CD4-positive, alpha-beta T cell treated with Interleukin-17A for 4 hours (primary cell): ENCODE measurements at places on chromosomes 1 and 21.
A peak's percentile ranks its signal among the peaks of the same experiment; 100 is the strongest.

- DNase-seq, result peak; percentile 22
Measured at GRCh38 chr1:167676205-167676915, 45.4 kb upstream of the MPZL1 start.

- DNase-seq, result no peak
Measured at GRCh38 chr1:48048064-48048463, 50.9 kb upstream of the TRABD2B start.

GRCh38 chr1:31183927-31184554 is 55.6 kb downstream of the NKAIN1 start:
- peak; percentile 24 for DNase-seq

- no peak for DNase-seq
Measured at GRCh38 chr21:42618707-42619102, 34.7 kb upstream of the PDE9A start.

- DNase-seq, result no peak
Measured at GRCh38 chr1:239125027-239125426, 261.3 kb upstream of the CHRM3 start.

DNA sequence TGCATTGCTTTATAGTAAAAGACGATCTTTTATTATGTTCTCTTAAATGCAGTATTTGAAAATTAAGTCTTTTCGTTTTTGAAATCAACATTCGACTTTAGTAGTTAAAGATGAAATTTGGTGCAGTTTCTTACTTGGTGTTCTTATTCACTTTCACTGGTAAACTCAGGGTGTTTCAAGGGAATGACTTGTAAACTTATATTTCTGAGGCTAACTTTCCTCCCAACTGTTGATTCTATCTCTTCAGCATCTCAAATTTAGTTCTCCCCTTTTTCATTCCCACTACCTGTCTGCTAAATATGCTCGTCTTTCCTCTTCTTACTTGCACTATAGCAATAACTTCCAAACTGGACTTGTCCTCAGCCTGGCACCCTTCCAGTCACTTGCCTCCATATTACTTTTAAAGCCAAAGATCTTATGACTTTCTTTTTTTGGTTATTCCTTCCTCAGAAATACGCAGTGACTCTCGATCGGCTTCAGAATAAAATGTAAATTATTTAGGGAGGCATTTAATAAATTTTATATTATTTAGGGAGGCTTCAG is 988 bp downstream of the SLC35A3 start:
- no peak for DNase-seq

- no peak for DNase-seq
Measured at GRCh38 chr1:69191335-69191734, 376.4 kb upstream of the LRRC7 start.

GRCh38 chr1:182644886-182645285 is 39.5 kb downstream of the RGS8 start:
- no peak for DNase-seq

- DNase-seq, result no peak
Measured at GRCh38 chr1:2533365-2533764, 3.3 kb upstream of the HES5 start.

- no peak for DNase-seq
Measured at GRCh38 chr1:167166690-167167075, 54.0 kb upstream of the POU2F1 start.

- peak; percentile 3 for DNase-seq
Measured at GRCh38 chr21:42411891-42412635, 8.4 kb downstream of the UBASH3A start.

GRCh38 chr1:87226341-87226760 is 102.3 kb upstream of the LMO4 start:
- DNase-seq, result no peak

DNA sequence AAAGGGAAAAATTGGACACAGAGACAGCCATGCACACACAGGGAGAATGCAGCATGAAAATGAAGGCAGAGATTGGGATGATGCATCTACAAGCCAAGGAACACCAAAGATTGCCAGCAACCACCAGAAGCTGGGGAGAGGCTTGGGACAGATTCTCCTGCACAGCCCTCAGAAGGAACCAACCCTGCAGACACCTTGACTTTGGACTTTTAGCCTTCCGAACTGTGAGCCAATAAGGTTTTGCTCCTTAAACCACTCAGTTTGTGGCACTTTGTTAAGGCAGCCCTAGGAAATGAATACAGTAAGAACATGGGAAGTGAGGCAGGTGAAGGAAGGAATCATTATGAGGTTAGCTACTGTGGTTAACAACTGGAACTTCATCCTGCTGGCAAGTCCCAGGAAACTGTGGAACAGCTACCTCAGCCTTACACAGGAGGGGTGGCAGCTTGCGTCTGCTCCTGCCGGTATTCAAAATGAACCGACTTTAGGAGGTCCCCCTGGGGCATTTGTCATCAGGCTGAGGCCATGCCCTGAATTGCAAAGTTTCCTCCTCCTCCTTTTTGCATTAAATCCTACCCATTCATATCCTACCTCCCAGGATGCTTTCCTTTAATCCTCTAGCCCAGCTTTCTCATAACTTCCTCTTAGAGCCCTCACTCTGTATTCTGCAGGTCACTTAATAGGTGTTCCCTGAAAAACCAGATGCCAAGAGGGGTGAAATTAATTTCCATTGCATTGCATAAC is 15.4 kb downstream of the CD247 start:
- no peak for DNase-seq

DNA sequence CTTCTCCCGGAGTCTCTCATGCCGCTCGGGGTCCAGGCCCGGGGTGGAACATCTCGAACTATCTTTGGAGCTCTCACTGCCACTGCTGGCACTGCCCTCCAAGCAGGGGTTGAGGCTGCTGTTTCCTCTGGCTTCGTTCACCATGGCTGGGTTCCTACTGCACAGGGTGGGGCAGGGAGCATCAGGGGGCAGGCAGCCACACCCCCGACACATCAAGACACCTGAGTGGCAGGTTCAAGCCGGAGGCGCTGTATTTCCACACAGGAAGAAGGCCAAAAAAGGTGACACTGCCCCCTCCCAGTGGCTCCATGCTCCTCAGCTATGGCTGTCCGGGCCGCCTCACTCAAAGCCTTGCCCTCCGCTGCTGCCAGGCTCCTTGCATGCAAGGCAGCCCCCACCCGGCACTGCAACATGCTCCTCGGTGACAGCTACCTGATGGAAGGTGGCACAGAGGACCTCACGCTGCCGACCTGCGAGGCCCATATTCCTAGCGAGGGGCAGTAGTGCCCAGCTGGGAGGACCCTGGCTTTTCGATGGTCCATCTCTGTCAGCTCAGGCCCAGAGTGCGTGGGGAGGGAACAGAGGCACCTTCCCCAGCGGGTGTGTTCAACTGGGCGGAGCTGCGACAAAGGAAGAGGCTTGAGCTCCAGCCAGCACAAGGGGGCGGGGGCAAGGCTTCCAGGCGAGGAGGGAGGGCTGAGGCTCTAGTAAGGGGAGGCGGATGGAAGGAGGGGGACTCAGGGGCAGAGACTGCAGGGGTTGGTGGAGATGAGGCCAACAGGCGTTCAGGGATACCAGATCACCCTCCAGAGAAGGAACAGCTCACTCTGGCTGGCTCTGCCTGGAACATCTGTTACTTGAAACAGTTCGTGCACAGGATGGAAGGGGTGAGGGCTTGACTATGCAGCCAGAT is 2.5 kb downstream of the MTHFR start:
- peak; percentile 86 for DNase-seq

DNA sequence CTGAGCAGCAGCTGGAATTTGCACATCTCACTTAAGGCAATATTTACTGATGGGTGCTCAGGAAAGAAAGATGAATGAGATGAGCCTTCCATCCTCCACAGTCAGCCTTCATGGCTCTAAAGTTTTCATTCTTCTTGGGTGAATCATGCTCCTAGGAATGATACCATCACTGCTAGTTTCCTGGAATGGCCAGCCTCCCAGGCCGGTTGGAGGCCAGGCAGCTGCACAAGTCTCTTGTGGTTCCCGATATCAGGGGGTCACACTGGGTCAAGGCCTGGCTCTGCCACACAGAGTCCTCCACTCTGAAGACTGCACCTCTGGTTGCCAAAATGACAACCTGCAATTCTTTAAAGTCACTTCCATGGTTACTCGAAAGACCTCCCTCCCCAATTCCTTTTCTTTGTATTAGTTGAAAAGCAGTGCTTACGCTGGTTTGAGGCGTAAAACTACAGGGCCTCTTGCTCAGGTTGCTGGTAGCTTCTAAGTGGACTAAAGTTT is 46.2 kb upstream of the PALMD start:
- no peak for DNase-seq

- no peak for DNase-seq
Measured at GRCh38 chr1:59408608-59409240, 111.8 kb downstream of the FGGY start.

DNA sequence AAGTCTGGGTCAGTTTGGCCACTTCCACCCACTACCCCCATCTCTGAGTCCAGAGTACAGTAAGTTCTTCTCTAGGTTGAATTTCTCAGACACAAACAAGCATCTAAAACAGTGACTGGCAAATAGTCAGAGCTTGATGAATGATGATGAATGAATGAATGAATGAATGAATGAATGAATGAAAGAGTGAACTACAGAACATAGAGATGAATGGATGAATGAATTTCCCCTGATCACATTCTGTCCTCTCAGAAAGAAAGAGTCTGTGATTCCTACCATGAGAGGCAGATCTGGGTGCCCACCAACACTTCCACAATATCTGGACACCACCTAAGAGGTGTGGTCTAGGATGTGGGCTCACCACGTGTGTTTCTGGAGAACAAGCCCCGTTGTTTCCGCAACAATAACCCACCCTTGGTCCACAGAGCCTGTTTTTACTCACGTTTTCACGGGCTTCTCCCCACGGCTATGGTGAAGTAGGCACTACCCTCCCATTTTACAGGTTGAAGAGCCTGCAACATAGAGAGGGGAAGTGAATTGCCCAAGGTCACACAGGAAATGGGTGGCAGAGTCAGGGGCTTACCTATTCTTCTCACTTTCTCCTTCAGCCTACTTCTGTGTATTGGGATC is 40.2 kb upstream of the IFFO2 start:
- no peak for DNase-seq

- no peak for DNase-seq
Measured at GRCh38 chr21:42900446-42900845, 7.3 kb downstream of the NDUFV3 start.

DNA sequence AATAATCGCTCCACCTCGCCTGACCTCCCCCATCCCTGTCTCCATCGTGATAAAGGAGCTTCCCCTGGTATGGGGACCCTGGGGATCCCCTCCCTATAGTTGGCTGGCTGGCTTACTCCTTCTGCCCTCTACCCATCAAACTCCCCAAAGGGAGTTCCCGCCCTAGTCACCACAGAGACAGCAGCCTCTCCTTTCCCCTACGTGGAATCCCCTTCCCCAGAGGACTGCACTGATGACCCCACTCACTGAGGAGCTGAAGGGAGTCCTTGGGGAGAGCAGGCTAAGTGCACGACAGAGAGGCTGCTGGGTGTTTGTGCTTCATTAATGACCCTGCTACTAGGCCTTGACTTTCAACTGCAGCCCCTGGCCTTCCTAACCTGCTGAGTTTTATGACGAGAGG is 1.9 kb downstream of the CADM3 start:
- DNase-seq, result no peak

GRCh38 chr1:182811975-182812722 is 22.6 kb downstream of the NPL start:
- DNase-seq, result no peak

GRCh38 chr21:36966821-36967768 is 626 bp upstream of the HLCS start:
- no peak for DNase-seq

DNA sequence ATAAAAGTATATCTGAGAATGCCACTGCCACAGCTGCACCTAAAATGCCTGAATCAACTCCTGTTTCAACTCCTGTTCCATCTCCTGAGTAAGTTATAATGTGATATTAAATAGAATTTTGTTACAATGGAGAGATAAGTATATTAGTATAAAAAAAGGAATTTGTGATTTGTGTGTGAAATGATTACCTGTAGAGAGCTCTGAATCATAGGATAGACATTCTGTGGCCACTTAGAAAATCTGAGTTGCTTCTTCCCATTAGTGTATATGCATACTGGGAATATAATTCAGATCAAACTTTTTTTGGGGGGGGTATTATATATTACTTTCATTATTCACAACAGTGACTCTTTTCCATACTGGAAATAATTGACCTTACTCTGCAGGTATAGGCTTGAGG is 52.9 kb downstream of the SUCO start:
- no peak for DNase-seq

DNA sequence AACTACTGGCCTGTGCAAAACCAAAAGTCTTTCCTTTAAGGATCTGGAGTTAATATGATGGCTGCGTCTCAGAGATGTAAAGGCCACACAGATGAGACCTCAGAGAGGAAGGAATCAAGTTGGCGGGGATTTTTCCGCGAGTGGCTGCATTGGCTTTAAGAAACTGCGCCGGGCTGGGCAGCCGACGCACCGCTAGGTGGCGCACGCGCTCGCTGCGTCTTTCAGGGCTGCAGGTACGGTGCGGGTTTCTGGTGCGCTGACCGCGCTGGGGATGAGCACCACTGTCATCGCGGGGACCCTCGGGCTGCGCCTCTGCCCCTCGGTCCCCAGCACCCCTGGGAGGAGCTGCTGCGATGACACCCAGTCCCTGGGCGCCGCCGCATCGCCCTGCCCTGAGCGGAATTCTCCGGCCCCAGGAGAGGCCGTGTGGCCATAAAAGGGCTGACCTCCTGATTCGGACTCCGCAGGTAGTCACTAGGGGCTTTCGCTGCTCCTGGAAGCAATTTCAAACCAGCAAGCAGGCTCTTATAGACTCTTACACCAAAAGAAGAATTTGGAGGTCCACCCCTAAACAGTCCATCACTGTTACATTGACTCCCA is 241.0 kb downstream of the KCNJ6 start:
- DNase-seq, result peak; percentile 66

DNA sequence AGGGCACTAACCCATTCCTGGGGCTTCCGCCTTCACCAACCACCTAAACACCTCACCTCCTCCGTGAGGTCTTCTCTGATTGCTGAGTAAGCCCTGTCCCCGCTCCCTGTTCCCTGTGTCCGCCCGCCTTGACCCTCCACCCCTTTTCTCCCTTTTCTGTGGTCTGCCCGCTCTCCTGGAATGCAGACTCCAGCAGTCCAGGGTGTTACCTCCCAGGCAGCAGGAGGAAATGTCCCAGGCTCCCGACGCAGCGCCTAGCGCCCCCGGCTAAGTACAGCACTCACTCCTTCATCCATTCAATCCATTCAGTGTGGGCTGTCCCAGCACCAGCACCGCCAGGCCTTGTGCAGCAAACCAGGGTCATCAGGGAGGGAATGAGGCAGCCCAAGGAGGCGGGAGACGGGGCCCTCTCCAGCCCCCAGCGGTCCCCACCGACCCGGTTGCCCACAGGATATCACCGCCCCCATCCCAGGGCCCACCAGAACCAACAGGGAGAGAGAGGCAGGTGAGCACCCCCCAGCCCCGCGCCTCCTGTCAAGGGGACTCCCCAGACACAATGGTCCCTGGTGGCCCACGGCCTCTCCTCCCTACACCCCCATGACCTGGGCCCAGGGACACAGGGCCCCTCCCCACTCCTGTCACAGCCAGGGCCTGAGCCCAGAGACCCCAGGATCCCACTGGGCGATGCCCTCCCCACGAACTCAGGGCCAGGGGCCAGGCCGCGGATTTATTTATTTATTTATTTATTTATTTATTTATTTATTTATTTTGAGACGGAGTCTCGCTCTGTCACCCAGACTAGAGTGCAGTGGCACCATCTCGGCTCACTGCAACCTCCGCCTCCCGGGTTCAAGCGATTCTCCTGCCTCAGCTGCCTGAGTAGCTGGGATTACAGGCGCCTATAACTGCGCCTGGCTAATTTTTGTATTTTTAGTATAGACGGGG is 10.2 kb downstream of the TNFRSF14 start:
- DNase-seq, result no peak
